Fibroblast of skin of left biceps (primary cell): ENCODE measurements at places on chromosomes 11 and 22.

- no peak for DNase-seq
Observed at GRCh38 chr22:41910050-41911000, 4.5 kb downstream of the SHISA8 start.

DNA sequence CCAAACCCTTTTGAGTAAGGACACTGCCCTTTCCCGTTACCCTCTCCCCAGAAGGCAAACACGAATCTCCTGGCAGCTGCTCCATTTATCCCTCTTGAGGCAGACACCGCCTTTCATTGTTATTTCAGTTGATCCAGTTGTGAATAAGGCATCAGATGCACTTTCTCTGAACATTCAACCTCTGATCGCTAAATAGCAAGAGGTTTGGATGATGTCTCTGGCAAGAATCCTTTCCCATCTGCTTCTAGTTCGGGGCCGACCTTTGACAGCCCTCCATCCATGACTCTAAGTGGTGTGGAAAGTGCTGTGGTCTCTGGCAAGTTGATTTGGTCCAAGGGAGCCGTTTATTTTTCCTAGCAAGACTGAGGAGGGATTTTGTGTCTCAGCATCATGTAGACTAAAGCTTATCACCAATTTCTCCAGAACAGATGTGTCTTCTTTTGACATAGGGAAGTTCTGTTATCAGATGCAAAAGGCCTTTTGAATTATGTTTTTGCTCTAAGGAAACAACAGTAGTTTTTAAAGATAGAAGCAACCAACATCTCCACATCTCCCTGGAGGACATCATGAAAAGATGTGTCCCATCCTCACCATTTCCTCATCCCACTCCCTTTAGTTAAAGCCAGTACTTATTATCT is 123.6 kb downstream of the CCDC34 start:
- DNase-seq = peak; percentile 76

- peak; percentile 9 for DNase-seq
Observed at GRCh38 chr11:129323896-129324502, 51.6 kb upstream of the BARX2 start.

- no peak for DNase-seq
Observed at GRCh38 chr11:71324788-71325417, 72.5 kb upstream of the SHANK2 start.

GRCh38 chr22:28560046-28560742 is 119.4 kb downstream of the TTC28 start:
- DNase-seq = peak; percentile 26
